ENCODE measurements at places on chromosomes 5 and 9.

GRCh38 chr5:171617817-171618591, 167.6 kb upstream of the SMIM23 start:
- DNase-seq: no peak

DNA sequence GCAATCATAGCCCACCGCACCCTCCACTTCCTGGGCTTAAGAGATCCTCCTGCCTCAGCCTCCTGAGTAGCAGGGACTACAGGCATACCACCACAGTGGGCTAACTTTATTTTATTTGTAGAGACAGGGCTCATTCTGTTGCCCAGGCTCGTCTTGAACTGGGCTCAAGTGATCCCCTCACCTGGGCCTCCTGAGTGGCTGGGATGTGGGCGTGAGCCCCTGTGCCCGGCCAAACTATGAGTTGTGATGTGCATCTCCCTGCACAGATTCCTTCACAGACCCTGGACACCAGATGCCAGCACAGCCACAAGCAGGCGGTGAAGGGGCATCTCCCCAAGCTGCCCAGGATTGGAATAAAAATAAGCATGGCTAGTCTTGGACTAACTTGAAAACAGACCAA, 244.9 kb upstream of the IRX1 start:
- no peak for DNase-seq

- DNase-seq: no peak
Observed at GRCh38 chr5:146213210-146213826, 9.9 kb downstream of the RBM27 start.

DNA sequence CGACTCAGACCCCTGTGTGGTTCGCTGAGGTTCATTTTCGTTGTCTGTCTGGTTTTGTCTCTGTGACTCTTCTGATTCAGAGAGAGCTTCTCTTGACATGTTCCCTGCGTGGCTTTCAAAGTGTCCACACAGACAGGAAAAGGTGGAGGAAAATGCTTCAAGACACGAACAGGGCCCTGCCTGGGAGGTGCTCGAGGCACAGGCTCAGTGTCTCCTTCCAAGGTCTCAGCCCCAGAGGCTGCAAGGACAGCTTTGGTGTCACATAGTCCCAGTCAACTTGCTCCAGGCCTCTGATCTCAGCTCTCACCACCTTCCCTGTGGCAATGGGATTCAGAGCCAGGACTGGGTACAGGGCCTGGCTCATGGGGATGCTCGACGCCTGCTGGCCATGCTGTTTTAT, 51.6 kb upstream of the SARDH start:
- DNase-seq: no peak

GRCh38 chr9:109730228-109730627, 49.8 kb upstream of the PALM2AKAP2 start:
- DNase-seq: no peak

DNA sequence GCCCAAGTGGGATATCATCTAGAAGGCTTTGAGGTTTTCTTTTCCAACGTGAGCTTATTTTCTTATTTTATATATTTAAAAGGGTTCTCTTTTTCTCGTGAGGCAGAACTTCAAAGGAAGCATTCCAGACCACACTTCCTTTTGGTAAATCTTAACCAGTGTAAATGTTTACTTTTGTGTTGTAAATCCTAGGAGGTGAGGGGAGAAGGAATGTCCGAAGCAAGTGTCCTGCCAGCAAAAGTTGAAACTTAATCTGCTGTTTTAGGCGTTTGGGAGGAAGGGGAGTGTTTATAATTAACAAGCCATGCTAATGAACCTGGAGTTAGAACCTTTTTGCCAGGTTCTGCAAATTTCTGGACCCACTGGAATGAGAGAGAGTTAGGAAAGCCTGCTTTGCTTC, 37.9 kb downstream of the WWC1 start:
- DNase-seq: no peak

Measured in GM12865 (cell line).